T47D (cell line): ENCODE measurements at places on chromosomes 5 and 9.

DNA sequence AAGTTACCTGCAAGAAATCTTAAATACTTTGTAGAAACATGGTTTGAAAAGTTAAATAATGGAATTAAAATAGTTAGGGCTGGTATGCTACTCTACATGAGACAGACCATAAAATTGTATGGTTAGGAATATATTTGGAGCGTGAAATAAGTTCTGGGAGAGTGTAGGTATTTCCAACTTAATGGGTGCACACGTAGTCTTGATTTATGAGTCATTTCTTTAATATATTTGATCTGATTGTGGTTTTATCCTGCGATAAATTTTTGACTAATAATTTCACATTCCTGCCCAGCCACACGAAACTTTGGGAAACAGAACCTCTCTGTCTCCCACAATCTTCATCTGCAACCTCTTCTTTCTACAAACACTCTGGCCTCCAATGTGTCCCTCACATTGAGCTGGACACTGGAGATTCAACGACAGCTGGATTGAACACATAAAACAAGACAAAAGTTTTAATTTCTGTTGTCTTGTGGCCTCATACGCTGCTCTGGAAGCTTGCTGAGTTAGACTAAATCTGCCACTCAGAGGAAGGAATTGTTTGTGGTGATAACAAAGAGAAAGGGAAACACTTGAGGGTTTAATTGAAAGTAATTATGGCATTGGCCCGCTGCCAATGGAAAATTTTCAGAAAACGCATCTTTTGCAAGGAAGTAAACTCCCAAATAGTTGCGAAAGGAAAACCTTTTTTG lies 201.8 kb upstream of the ZNF608 start:
- no peak for DNase-seq

GRCh38 chr9:84736081-84736480 lies 66.6 kb downstream of the NTRK2 start:
- DNase-seq = no peak

DNA sequence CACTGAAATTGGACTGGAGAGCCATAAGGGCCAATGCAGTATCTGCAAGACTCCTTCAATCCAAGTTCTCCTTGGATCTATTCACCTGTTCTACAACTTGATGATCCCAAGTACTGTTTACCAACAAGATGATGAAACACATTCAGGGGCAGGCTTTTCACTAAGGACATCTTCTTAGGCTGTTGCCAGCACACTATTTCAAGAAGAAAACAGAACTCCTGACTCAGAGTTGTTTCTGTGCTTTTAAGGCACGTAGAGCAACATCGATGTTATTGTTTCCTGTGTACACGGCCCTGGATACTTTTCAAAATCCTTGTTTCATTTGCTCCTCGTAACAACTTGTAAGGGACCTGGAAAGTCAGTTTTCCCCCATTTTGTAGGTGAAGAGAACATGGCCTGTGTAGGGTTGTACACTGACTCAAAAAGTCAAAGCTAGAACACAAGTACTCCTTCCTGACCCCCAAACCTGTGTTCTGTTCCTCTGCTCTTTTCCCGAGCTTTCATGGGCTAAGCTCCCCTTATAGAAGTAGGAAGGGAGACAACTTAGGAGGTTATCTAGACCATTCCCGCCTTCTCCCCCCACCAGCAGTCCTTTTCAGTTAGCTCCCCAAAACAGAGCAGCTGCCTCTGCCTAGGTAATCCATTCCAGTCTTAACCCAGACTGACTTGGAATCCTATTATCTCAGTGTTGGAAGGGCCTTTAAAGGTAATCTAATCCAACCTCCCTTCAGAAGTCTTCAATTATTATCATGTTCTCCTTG lies 5.2 kb upstream of the MGAT1 start:
- no peak for DNase-seq

DNA sequence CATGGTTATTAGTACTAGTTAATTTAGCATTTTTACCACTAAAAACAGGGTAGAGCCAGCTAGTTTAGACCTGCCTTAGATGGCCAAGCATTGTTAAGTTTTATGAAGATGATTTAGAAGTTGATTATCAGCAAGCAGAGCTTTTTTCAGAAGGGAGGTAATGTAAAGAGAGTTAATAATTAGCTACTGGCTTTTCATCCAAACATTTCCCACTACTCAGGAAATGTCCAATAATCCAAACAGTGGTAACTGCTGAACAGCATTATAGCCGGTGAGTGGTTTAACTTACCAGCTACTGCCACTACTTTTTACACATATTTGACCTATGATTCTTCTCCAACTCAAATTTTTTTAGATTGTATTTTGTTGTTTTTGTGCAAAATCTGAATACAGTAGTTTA lies 1.7 kb downstream of the ITGA1 start:
- DNase-seq = no peak

DNA sequence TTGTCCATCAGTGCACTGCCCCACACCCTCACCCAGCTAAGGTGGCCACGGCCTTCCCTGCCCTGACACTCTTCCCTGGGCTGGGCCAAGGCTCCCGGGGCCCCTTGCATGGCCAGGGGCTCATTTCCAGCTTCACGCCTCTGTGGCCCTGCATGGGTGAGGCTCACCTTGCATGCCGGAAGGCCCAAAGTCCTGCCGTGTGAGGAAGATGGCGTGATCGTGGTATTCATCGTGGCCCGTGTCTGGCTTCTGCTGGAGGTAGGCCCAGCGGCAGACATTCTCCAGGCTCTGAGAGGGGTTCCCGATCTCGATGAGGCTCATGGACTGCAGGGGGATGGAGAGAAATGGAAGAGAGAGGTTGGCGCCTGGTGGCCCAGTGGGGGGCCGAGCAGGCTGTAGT lies 98.4 kb downstream of the ZNF354C start:
- no peak for DNase-seq

GRCh38 chr9:98654247-98654646 lies 54.5 kb downstream of the GABBR2 start:
- DNase-seq = no peak

DNA sequence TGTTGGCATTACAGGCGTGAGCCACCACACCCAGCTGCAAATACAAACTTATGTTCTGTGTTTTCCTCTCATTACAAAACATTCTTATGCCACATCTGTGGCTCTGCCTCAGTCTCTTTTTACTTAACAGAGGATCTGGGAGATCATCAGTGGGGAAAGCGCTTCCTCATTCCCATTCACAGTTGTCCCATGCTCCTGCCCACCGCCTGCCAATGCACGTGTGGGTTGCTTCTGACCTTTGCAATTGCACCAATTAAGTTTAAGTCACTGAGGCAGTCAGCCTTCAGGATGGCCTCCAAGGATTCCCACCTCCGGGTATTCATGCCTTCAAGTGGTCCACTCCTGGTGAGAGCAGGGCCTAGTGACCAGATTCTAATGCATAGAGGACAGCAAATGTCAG lies 34.9 kb upstream of the EEIG1 start:
- DNase-seq = no peak

- DNase-seq = no peak
Measured at GRCh38 chr9:31715250-31715649, 669.2 kb upstream of the ACO1 start.

GRCh38 chr9:2778816-2779215 lies 61.5 kb downstream of the KCNV2 start:
- no peak for DNase-seq

DNA sequence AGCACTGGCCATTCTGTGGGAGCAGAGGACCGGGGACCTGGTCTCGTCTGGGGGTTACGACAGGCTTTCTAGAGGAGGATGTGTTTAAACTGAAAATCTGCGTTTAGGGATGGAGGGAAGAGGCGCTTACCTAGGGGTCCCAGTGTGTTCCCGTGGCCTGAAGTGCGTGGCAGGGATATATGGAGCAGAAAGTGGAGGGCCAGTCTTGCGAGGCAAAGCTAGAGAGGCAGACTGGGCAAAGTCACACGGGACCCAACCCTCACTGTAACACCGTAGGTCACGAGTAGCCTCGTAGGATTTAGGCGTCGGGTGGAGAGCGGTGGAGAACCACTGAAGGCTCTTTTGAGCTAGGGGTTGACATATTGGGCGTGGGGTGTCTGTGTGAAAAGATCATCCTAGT lies 32.8 kb upstream of the POMT1 start:
- no peak for DNase-seq
